Esophagus squamous epithelium (tissue), 5 donors: ENCODE measurements at places on chromosomes 6 and 20.

DNA sequence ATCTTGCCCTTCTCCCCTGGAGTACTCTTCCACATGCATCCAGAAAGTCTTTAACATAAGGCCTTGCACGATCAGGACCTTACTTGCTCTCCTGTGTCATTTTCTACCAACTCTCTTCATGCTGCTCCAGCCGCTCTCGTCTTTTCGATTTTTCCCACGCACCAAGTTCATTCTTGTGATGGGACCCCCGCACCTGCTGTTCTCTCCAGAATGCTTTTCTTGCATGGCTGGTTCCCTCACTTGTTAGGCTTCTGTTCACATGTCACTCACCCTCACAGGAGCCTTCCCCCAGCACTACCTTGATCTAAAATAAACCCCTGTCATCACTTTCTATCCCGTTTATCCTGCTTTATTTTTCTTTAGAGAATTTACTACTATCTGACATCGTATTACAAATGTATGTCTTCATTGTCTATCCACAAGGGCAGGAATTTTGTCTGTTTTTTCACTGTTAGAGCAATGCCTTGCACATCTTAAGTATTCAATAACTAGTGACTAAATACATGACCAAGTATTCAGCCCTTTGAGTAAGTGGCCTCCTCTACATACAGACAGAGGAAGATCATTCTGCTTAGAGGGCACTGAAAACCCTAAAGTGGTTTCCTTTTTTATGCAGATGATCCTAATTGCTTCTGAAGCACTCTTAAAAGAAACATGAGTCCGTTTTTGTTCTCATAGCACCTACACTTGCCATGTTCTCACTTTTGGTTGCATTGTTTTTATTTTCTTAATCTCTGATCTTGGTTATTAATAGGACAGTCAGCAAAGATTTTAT lies 166.9 kb downstream of the SLC16A10 start:
- no peak for DNase-seq

GRCh38 chr20:25188218-25188617 lies 7.3 kb upstream of the ENTPD6 start:
- no peak for DNase-seq

DNA sequence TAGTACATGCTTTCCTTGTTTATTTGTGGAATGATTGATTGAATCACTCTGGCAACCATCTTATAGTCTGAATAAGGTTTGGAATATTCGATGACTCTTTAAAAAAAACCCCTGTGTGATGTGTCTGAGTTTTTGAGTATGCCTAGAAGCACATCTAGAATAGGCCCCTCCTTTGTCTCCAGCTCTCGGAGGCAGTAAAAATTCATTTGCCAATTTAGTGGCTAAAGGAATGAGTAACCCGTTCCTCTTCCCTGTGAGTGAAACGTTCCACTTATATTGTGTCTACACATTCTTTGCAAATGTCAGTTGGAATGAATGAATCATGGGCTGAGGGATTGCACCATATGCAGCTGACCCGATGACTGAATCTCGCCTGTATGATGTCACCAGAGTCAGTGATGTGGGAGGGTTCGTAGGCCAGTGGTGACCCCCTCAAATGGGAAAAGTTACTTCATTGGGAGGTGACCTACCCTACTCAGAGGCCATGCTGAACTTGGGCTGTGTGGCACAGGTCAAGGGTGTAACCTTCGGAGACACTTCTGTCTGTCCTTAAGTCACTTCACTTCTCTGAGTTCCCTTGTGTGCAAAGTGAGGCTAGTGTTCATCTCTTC lies 21.6 kb downstream of the MOCS3 start:
- no peak for DNase-seq

DNA sequence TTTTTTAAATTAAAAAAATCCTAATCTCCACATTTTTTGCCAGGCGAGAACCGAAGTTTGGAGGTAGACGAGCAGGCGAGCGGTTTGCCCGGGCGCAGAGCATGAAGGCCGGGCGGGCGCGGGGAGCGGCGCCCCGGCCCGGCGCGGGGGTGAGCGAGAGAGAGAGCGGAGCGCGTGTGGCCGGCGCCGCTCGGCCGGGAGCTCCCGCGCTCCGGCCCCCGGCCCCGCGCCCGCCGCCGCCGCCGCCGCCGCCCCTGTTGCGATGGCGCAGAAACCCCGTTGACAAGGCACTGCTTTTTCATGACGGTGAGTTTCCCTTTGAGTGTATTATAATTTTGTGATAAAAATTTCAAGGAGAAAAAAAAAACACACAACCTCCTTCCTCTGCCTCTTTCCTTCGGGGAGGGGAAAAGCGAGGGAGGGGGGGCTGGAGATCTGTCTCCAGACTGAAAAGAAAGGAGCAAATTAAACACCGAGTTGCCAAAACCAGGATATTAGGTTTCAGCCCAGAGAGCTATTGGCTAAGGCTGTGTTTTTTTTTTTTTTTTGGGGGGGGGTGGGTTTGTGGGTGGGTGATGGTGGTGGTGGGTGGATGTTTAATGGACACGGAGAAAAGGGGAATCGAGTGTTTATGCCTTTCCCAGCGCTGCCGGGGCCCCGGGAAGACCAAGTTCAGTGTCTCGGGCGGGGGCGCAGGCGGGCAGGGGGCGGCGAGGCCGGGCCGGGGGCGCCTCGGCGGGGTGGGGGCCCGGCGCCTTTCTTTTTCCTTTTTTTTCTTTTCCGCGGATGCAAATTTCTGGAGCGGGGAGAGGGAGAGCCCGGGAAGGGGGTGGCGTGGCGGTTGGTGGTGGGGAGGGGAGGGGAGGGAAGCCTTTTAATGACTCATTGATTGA lies at the start of gene BICRAL:
TSS of gene BICRAL (plus strand) at position 257 of the 893 bp plus-strand sequence. CDS start 39,971 bp downstream, outside the sequence.
- no peak for DNase-seq

GRCh38 chr20:17494201-17494600 lies 37.0 kb downstream of the BFSP1 start:
- no peak for DNase-seq

DNA sequence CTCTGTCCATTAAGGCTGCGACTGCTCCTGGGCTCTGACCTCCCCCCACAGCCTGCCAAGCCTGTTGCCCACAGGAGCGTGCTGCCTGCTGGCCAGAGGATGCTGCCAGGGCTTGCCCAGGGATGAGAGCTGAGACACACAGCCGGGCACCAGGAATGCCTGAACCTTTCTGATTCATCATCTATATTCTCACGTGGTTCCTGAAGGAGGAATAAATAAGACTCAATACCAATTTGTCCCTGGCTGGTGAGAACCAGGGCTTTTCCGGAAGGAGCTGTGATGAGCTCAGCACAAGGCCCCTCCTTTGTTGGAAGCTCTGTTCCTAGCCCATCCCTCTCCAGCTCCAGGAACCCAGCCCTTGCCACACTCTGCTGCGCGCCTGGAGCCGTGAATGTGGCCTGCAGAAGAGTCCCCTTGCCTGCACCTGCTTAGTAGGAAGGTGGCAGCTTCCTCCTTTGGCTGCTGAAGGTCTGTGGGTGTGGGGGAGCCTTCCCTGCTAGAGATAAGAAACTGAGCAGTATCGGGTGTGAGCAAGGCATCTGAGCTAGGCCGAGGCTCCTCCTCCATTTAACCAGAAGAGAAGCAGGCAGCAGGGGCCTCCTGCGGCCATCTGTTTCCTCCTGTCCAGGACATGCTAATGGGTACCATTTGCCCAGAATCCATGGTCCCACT lies 37.9 kb downstream of the SYNDIG1 start:
- no peak for DNase-seq

- no peak for DNase-seq
Measured at GRCh38 chr20:35586751-35587425, 28.7 kb upstream of the SPAG4 start.

DNA sequence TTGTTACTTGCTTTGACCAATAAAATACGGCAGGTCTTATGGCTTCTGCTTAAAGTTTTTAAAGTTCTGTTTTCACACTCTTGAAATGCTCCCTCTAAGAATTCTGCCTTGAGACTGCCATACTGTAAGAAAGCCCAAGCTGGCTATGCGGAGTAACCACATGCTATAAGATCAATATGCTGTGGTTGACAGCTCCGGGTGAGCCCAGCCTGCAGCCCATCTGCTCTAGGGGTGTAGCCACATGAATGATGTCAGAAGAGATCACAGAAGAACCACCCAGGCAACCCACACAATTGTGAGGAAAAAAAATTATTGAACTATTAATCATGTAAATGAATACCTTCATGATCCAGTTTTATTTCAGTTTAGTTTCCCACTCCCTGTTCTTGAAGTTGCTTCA lies 26.1 kb upstream of the SH3BGRL2 start:
- no peak for DNase-seq

DNA sequence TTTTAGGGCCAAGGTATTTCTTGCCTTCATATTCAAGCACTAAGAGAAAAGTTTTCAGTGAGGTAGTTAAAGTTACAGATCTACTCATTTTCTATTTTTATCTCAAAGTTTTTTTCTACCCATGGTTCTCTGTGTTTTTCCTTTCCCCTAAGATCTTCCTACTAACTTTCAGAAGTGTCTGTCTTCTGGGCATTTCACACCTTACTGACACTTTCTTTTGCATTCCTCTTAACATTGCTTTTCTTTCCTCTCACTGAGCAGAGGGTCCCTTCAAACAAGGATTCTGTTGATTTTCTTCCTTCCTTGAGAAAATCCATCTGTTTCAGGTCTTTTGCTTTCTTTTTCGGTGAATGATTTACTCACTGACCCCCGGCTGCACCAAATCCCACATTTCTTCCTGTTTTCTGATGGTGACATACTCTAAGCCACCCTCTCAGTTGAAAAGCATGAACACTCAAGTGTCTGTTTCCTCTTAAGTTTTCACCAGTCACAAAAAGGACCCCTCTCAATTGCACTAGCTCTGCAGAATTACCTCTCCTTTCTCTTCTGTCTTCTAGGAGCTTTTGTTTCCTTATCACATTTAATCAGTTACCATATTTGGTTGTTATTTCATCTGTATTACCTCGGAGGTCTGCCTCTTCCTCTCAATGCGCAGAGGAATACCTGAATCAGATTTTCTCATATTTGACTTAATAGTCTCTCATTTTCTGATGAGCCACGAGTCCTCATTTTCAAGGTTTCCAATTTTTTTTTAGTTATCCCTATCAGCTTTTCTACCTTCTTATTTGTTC lies 73.5 kb upstream of the RNF217 start:
- DNase-seq: no peak

- no peak for DNase-seq
Measured at GRCh38 chr20:62709537-62709905, 885 bp downstream of the NTSR1 start.

GRCh38 chr20:43959079-43959919 lies 44.6 kb downstream of the TOX2 start:
- no peak for DNase-seq

DNA sequence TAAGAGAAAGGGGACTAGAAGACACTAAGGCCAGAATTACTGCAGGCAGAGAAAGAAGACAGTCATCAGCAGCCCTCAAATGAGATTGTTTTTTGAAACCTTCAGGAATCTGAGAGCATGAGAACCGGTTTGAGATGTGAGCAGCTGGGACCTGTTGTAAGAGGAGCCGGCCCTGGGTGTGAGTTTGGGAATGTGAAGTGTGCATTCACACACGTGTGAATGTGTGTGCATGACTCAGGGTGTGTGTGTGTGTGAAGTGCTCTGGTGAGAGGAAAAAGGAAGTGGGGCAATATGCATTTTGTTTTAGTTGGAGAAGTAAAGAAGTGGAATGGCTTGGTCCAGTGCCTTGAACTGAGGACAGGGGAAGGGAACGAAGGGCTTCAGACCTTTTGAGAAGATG lies 4.3 kb downstream of the SCUBE3 start:
- no peak for DNase-seq

GRCh38 chr6:49576618-49577017 lies 26.1 kb downstream of the C6orf141 start:
- DNase-seq: no peak

GRCh38 chr20:24663496-24663895 lies 194.1 kb downstream of the SYNDIG1 start:
- DNase-seq: no peak

GRCh38 chr20:8428988-8429387 lies 296.9 kb downstream of the PLCB1 start:
- no peak for DNase-seq

DNA sequence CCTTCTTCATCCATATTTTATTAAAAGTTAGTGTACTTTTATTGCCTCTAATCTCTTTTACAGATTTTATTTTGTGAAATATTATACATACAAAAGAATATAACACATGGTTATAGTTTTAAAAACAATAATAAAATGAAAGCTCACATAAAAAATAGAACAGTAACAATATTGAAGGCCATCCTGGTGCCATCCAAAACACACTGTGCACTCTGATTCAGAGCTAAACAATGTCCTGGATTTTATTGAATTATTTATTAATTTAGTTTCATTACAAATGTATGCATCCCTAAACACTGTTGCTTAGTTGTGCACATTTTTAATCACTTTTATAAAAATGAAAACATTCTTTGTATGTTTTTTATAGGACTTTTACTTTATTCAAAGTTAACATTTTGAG lies 32.9 kb downstream of the RNF217 start:
- no peak for DNase-seq

GRCh38 chr6:163095401-163095800 lies 319.1 kb upstream of the QKI start:
- DNase-seq: no peak

DNA sequence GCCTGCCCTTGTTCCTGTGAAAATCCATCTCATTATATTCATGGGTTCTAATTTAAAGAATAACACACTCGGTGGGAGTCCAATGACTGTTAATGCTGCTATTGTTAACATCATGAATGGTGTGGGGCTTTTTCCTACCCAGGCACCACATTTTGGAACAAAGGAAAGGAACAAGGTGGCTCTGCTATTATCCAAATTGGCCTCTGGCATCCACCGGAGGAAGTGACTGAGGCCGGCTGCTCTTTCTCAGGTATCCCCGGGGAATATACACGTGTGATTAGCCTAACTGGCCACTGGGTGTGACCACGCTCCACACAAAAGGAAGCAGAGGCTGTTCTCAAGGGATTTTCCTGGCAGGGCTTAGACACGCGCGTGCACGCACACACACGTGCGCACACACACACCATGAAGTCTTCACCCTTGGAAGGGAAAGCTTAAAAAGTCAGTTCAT lies 601.2 kb upstream of the ARID1B start:
- DNase-seq: no peak

- no peak for DNase-seq
Measured at GRCh38 chr20:56983813-56984212, 282.6 kb downstream of the BMP7 start.

DNA sequence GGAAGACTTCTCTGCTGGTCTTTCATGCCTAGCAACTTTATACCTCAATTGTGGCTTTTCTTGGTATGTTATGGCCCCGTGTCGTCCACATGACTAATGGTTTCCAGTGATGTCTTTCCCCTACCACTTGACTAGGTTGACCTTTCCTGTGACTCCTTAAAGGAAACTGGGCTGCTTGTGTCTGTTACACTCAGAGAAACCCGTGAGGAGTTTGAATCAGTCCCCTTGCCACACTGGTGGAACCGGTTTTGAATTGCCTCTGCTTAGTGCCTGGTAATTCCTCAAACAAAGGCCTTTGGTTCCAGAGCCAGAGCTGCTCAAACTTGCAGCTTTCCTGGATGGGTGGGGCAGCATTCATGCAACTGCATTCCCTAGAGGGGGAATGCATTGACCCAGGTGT lies 21.9 kb downstream of the ECT2L start:
- DNase-seq: no peak

- DNase-seq: no peak
Measured at GRCh38 chr6:113169484-113169883, 687.7 kb upstream of the MARCKS start.

- no peak for DNase-seq
Measured at GRCh38 chr6:111680015-111680712, 74.5 kb upstream of the TRAF3IP2 start.

- no peak for DNase-seq
Measured at GRCh38 chr6:111579816-111580215, 25.9 kb downstream of the TRAF3IP2 start.
